ENCODE measurements at places on chromosomes 16 and 17. TPM values are rescaled to one million over a fixed set of nuclear protein-coding genes. Genes with fewer than 3 reads are reported as not detected.
A peak's percentile ranks its signal among the peaks of the same experiment; 100 is the strongest.

DNA sequence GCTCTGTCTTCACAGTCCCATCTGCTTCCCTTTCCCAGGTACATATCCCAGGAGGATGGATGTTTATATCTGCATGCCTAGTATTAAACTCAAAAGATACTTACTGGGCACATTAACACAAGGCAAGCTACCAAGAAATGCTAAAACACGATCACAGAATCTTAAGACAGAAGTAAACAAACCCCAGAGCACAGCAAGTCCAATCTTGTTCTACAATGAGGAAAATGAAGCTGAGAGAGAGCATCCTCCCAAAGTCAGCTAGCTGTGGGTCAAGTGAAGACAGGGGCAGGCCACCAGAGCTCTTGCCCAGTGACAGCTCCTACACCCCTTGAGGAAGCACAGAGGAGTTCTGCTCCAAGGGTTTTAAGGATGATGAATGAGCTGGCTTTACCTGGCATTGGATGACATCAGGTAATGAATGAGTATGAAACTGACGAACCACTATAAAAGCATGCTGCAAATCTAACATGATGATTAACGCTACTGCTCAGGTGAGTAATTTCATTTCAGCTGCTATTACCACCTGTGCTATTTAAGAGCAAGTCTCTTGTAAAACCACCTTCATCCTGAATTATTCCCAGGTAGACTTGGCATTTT, 20.3 kb downstream of the XPO6 start:
- no peaks in the 10 kb centered on the region for H3K27me3 ChIP-seq
- no peak overlapping the region for H3K4me3 ChIP-seq
- H3K27ac ChIP-seq, result no peak overlapping the region
- no peak for DNase-seq
- H3K4me1 ChIP-seq, result peaks cover 5% of the 10 kb centered on the region

Gene MYH3
- 8.3 TPM for total RNA-seq

Gene ATP1B2
- total RNA-seq, result 0.45 TPM

Gene CDC42EP4
- total RNA-seq, result 44.9 TPM

Gene ZFP3
- total RNA-seq, result 2.9 TPM

GRCh38 chr17:1147664-1148063, 32.1 kb downstream of the ABR start:
- H3K4me3 ChIP-seq, result no peak overlapping the region
- DNase-seq, result peak; percentile 81
- no peaks in the 10 kb centered on the region for H3K27me3 ChIP-seq
- no peak overlapping the region for H3K27ac ChIP-seq
- no peaks in the 10 kb centered on the region for H3K4me1 ChIP-seq

DNA sequence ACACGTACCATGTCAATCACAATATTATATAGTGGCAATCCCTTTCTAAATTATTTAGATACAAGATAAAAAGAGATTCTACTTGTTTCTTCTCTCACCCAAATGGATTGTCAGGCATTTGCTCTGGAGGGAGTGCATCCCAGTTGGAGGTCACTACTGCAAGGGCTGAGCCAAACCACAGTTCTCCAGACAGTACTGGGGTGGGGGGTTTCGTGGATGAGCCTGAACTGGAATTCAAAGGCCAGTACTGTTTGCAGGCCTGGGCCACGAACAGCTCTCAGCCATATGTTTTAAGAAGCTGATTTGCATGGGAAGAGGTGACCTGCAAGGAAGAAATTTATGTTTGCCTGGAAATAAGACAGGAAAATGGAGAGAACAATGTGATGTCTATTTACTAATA, 314.9 kb downstream of the PMP22 start:
- H3K27ac ChIP-seq, result no peak overlapping the region
- DNase-seq, result no peak
- H3K4me3 ChIP-seq, result no peak overlapping the region
- no peaks in the 10 kb centered on the region for H3K36me3 ChIP-seq

DNA sequence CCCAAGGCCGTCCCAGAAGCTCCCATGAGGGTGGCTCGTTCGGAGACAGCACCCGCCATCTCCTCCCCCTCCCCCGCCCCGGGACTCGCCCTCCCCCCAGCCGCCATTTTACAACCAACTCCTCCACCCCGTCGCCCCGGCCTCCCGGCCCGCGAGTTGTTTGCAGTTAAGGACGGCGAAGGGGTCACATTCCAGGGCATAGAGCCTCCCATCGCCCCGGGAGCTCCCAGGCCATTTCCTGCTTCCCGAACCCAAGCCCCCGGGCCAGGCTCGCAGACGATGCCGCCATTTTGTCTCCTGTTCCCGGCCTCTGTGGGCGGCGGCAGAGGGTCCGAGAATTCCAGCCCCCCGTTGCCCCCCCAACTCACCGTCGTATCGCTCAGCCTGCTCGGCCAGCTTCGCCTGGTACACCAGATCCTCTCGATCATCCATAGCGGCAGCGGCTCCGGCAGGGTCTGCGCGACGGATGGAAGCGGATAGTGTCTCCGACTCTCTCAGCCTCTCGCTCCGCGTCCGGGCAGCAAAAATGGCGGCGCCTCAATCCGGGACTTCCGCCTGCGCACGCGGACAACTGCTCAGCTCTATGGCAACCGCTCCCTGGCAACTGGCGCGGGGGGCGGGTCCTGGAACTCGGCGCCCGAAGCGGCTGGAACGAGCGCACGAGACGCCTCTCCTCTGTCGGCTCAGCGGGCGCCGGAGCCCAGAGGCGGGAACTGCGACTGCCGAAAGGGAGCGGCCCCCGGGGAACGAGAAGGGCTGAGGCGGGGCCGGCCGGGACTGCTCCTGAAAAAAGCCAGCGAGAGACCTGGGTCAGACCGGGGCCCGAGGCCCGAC, at the start of gene YWHAE:
Gene YWHAE, minus strand, starts transcription at position 544 of the 834 bp plus-strand sequence. Its CDS starts 112 bp downstream, at position 432.
- H3K27me3 ChIP-seq, result no peaks in the 10 kb centered on the region
- peak within 1 kb of the TSS; percentile 98 for H3K27ac ChIP-seq
- peaks cover 9% of the 10 kb centered on the region for H3K36me3 ChIP-seq
- H3K4me1 ChIP-seq, result peaks cover 48% of the 10 kb centered on the region
- peak within 1 kb of the TSS; percentile 71 for H3K4me3 ChIP-seq
- peak; percentile 99 for DNase-seq

Gene KCNH6
- 0.45 TPM for total RNA-seq

DNA sequence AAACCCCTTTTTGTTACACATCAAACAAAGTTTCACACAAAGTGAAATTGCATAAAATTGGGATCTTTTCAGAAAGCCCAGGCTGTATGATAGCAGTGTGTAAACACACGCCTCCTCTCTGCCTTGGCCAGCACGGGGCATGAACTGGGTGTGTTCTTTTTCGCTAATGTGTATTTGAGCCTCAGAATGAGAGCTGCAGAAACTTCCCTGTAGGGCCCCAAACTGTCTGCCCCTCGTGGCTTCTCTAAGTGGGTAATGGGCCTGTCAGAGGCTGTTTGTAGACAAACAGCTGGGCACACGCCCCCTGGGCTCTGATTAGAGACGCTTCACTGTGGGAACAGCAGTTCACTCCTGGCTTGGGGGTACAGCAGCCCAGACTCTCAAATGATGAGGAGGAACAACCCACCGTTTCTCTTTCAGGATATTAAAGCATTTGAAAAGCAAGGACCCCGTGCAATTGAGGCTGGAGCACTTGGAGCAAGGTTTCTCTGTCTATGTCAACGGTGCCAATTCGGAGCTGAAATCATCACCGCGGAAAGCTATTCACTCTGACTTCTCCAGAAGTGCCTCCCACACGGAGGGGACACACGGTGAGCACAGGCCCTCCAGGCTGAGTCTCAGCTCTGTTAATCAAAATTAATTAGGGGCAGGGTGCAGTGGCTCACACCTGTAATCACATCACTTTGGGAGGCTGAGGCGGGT, 78.4 kb downstream of the KATNIP start:
- no peaks in the 10 kb centered on the region for H3K27me3 ChIP-seq
- H3K4me1 ChIP-seq, result peaks cover 46% of the 10 kb centered on the region
- DNase-seq, result no peak
- no peak overlapping the region for H3K4me3 ChIP-seq
- H3K27ac ChIP-seq, result peak overlapping the region; percentile 22

All from stomach (tissue), 19 donors.